Activated T-cell treated with anti-CD3 and anti-CD28 coated beads, Interleukin-2, amount 50 U/mL, for 4 hours (primary cell): ENCODE measurements at places on chromosomes 1 and 21.

GRCh38 chr1:115340879-115341278 lies 2.8 kb upstream of the NGF start:
- DNase-seq = no peak

- no peak for DNase-seq
Measured at GRCh38 chr1:63674238-63674864, 81.1 kb downstream of the PGM1 start.

- DNase-seq = no peak
Measured at GRCh38 chr1:205481218-205481617, 23.3 kb upstream of the CDK18 start.

- peak; percentile 89 for DNase-seq
Measured at GRCh38 chr1:23168445-23169194, at the start of gene LUZP1. Gene LUZP1 (minus strand): TSS chr1:23168856.

DNA sequence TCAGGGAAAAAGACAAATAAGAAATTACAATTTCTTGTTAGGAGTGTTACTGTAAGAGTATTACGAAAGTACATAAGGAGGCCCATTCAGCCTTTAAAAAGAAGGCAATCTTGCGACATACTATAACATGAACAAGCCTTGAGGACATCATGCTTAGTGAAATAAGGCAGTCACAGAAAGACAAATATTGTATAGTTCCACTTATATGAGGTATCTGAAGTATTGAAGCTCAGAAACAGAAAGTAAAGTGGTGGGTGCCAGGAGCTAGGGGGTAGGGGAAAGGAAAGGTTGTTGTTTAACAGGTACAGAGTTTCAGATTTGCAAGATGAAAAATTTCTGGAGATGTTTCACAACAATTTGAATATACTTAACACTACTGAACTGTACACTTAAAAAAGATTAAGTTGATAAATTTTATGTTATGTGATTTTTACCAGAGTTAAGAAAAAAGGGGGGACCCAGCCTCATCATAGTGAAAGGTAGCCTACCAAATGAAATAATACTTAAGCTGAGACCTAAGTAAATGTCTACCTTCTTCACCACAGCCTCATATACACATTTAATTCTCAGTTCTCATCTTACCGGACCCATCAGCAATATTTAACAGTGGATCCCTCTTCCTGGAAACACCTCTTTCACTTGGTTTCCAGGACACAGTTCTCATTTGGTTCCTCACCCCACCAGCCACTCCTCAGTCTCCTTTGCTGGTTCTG lies 19.5 kb downstream of the USP24 start:
- DNase-seq = no peak

DNA sequence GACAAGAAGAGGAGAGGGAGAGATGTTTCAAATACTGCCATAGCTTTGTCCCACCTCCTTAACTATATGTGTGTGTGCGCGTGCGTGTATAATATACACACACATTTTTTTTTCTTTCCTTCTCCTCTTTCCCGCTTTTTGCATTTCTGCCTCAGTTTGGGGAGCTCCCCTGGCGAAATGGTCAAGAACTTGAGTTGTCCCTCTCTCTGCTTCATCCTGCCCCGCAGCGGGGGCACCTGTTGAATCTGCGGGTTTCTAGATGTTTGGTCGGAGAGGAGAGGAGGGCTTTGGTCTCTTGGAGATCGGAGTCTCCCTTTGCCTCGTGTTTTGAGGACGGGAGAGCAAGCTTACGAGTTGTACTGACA lies 504 bp downstream of the SCCPDH start:
- no peak for DNase-seq

- no peak for DNase-seq
Measured at GRCh38 chr1:55352811-55353180, 137.6 kb upstream of the USP24 start.

DNA sequence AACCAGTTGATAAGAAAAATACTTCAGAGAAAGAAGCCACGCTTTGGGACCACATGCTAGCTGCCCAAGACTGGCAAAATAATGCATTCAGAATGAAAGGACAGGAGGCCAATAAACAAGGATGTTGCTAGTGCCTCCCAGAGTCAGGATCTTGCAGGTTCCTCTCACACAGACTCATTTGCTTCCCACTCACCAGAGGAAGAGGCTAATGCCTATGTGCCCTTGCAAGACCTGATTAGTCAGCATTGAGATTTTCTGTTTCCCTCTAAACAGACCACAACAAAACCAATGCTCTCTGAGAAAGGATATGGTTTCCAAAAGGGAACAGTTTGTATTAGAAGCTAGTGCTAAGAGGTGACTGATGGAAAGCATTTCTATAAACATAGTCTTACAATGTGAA lies 85.7 kb downstream of the NRDC start:
- no peak for DNase-seq

- DNase-seq = no peak
Measured at GRCh38 chr1:90831910-90832309, 114.8 kb upstream of the BARHL2 start.

DNA sequence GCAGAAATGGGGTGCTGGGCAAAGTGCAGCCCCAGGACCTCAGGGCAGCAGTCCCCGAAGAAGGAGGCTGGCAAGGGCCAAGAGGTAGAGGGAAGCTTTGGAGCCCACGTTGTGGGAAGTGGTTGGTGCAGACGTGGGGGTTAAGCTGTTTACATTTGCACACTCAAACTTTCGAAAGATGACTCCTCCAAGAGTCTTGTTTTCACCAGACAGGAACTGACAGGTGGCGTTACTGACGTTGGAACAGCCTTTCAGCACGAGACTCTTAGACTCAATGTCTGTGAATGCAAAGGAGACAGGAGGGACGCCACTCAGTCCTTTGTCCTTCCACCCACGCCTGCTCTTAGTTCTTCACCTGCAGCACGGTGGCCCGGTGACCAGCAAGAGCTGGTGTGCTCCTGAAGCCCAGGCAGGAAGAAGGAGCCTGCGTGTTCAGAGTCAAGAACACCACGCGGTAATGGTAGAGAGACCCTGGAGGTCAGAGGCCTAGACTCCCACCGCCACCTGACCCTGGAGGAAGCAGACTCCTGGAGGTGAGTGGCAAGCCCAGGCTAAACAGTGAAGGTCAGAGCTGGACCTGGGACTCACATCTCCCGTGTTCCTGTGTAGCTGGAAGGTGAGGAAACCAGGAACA lies 15.9 kb downstream of the LYPD8 start:
- no peak for DNase-seq

DNA sequence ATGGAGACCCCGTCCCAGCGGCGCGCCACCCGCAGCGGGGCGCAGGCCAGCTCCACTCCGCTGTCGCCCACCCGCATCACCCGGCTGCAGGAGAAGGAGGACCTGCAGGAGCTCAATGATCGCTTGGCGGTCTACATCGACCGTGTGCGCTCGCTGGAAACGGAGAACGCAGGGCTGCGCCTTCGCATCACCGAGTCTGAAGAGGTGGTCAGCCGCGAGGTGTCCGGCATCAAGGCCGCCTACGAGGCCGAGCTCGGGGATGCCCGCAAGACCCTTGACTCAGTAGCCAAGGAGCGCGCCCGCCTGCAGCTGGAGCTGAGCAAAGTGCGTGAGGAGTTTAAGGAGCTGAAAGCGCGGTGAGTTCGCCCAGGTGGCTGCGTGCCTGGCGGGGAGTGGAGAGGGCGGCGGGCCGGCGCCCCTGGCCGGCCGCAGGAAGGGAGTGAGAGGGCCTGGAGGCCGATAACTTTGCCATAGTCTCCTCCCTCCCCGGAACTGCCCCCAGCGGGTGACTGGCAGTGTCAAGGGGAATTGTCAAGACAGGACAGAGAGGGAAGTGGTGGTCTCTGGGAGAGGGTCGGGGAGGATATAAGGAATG lies 505 bp downstream of the LMNA start:
- no peak for DNase-seq

DNA sequence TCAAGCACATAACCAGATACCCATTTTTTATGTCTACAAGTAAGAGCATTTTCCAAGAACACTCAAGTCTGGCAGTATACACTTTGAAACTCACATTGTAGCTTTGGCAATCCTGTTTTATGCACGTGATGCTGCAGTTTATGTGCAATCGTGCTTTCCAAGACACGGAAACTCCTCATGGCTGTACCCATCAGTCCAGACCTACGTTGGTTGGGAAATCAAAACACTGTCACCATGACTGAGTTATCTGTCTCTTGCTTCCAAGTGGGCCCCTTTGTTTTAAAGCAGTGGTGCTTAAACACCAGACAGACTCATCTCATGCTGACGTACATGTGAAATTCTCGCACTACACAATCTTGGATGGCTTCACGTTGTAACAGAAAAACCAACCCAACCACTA lies 192.8 kb downstream of the LTN1 start:
- DNase-seq = no peak

DNA sequence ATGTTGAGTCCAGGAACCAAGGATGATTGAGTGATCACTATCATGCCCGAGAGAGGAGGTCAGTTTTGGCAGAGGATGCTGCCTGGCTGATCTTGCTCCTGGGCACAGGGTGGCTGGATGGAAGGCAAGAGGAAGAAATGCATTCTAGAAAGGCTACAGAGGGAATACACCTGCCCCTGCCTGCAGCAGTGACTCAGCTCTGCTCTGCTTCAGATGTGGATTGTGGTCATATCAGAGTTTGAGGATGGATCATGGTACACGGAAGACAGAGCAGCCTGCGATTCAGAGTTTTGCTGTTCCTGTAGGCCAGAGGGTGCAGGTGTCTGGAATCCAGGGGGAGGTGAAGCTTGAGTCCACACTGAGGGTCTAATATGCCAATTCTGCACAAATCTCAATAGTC lies 37.2 kb downstream of the PCP4 start:
- no peak for DNase-seq

DNA sequence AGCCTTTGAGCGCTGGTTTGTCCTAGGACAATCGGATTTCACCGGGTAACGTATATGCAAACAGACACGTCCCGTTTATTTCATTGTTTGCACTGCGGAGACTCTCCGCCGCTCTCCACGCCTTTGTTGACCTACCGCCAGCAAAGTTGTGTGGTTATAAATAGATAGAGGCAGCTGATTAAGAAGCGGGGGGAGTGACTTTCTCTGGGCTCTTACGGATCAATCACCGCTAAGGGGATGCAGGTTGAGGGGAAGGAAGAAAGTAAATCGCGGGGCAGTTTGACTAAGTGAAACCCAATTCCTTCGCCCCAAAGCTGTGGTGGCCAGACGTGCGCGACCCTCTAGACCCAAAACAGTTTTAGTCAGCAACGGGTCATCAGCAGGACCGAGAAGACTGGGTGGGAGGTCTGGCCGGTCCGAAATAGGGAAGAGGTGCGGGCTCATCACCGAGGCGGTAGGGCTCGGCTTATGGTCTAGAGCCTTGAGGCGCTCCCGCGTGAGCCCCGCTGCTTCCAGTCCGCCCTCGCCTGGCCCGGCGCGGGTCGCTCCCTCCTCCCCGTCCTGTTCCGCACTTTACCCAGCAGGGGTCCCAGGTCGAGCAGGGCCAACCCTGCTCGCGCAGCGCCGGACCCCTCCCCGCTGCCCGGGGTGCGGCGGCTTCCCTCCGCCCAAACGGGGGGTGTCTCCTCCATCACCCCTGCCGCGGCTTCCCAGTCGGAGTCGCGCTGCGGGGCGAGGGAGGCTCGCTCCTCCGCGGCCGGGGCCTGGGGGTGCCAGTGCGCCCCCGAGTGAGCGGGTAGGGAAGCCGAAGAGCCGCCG lies 120.8 kb upstream of the RRP15 start:
- no peak for DNase-seq
